ENCODE measurements at places on chromosomes 1 and 21.
A peak's percentile ranks its signal among the peaks of the same experiment; 100 is the strongest.

GRCh38 chr1:20059847-20060246 lies 10.1 kb upstream of the PLA2G5 start:
- DNase-seq: no peak

DNA sequence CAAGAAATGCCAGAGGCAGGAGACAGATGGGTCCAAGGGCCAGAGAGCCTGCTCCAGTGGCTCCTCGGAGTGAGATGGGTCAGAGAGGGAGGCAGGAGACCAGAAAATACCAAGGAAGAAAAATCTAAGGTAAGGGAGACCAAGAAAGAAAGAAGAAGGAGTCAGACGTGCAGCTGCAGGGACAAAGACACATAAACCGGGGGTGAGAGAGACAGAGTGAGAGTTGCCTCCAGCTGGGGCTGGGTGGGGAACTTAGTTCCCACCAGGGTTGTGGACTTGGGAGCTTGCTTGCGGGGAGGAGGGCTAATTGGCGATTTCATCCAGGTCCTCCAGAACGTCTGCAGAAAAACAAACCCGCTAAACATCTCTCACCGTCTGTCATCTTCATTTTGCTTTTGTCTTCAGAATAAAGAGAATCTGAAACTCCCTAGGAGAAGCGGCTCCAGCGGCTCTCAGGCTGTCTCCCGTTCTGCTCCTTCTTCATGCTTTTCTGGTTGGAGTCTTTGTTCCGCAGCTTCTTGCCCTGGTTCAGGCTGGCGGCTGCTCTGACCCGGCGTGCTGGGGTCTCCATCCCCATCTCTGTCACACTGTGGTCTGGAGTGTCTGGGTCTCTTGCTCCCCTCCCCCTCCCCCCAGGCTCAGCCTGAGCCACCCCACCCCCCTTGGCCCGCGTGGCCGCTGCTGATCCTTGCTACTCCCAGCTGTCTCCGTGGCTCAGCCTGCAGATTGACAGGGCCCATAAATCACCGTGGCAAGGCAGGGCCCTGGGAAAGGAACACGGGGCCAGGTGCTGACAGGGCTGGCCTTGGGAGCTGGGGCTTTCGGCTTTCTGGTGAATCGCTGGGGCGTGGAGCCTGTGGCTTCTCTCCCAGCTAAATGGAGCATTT lies 66.6 kb downstream of the UBIAD1 start:
- DNase-seq: no peak

DNA sequence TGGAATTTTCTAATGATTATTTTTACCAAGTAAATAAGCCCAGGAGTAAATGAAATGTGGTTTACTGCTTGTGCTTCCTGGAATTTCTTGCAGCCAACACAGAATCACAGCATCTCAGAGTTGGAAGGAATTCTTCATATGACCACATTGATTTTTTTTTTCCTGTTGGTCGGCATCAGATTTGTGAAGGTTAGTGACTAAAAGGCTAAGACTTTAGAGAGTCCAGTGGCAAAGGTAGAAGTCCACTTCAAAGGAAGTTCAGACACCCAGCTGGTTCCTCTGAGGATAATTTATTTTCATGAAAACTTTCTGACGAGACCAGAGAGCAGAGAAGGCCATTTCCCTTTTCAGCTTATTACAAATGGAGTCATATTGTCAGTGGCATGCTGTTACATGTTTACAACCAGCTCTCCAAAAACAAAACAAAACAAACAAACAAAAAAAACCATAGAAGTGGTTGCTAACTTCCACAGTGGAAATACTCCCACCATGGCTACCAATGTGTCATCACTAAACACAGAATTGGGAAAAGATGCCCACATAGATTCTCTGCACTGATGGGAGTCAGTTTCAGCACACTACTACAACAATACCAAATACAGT lies 77.2 kb upstream of the CDC42BPA start:
- no peak for DNase-seq

- DNase-seq: peak; percentile 87
Observed at GRCh38 chr1:37514350-37515184, at the start of gene MEAF6. MEAF6 (minus strand) TSS chr1:37514766; CDS start chr1:37514746, 20 bp downstream.

- no peak for DNase-seq
Observed at GRCh38 chr1:1166642-1167397, 6.9 kb upstream of the TTLL10 start.

- DNase-seq: no peak
Observed at GRCh38 chr1:193083365-193084088, 21.7 kb downstream of the GLRX2 start.

GRCh38 chr21:44701541-44701940 lies 4.6 kb downstream of the KRTAP10-12 start:
- DNase-seq: no peak

- no peak for DNase-seq
Observed at GRCh38 chr1:208083016-208083714, 161.0 kb downstream of the PLXNA2 start.

GRCh38 chr1:11514366-11514765 lies 35.4 kb downstream of the DISP3 start:
- DNase-seq: no peak

- no peak for DNase-seq
Observed at GRCh38 chr1:64960731-64961130, 5.6 kb downstream of the JAK1 start.

DNA sequence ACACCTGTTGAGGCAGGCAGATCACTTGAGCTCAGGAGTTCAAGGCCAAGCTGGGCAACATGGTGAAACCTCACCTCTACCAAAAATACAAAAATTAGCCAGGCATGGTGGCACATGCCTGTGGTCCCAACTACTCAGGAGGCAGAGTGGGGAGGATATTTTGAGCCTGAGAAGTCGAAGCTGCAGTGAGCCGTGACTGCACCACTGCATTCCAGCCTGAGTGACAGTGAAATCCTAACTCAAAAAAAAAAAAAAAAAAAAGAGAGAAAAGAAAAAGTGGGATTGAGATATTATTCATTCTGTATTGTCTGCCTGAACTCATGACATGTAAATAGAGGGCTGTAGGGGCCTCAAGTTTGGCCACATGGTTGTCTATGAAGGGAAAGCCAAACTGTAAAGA lies 37.3 kb downstream of the WNT2B start:
- no peak for DNase-seq

GRCh38 chr1:56417646-56418045 lies 161.7 kb downstream of the PLPP3 start:
- no peak for DNase-seq

DNA sequence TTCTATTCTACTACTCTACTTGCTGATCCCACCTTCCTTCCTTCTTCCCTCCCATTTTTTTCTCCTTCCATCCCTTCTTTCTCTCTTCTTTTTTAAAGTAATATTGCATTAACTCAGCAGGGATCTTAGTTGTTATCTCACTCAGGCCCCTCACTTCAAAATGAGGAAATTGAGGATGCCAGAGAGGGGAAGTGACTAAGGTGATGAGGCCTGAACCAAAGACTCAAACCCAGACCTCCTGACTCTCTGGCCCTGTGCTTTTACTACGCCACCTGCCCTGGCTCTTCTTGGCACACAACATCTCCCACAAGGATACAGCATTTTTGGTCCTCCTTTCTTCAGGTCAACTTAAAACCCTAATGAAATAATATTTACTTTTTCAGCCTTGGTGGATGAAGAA lies 151.7 kb upstream of the ZNF648 start:
- no peak for DNase-seq

- no peak for DNase-seq
Observed at GRCh38 chr1:204149635-204150565, 1.9 kb downstream of the ETNK2 start.

DNA sequence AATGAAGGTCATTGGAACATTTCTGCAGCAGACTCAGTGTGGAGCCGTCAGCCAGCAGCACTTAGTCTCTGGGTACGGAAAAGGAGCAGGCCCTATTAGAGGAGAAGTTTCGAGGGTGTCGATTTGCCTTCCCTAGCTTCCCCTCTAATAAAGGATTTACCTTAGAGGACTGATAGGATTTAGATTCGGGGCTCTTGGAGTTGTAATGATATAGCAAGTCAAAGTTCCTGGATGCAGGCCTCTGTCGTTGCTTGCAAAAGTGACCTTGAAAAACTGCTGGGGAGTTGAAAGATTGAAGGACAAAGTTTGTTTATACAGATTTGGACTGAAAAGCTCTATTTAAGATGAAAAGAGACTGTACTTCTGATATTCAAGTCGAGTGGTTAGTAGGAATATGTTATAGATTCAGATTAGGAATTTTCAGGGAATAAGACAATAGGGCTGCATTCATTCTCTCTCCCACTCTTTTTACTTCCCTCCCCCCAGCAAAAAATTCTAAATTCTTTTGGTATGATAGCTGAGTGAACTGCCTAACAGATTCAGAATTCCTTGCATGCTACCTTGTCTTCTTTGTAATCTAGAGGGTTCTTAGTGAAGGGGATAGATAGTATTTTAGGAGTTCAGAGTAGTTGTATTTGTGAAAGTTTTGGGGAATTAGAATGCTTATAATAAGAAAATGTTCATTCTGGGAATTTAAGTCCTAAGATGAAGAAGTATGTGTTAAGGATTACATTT lies 19.2 kb downstream of the NFYC start:
- DNase-seq: no peak

DNA sequence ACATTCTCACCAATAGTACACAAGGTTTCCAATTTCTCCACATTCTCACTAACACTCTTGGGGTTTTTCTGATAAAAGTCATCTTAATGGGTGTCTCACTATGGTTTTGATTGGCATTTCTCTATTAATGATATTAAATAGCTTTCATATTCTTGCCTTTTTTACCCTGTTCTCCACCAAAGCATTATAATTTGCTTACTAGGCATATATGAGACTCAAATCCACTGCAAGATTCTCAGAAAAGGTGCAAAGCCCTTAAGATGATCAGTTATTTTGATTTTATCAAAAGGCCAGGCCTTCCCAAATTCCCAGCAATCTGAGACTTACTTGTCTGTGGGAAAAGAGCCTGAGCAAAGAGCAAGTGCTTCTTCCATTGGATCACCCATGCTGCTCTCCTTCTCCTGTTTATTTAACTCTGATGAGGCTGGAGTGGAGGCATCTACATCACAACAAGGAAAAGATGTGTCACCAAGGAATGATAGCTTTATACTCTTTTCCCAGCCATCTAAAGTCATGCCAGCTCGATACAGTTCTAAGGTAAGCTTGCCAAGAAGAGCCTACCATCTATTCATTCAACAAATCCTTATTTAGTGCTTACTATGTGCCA lies 24.6 kb downstream of the CLSPN start:
- DNase-seq: no peak

DNA sequence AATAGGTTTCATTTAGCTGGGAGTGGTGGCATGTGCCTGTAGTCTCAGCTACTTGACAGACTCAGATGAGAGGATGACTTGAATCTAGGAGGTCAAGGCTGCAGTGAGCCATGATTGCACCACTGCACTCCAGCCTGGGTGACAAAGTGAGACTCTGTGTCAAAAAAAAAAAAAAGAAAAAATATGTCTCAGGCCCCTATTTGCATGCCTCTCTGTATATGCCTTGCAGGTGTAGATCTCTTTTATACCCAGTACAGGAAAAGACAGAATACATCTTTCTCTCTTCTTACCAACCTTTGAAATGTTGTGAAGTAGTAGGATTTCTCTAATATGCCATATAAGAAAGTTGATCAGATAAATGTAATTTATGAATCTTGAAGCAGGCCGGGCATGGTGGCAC lies 6.4 kb downstream of the CNR2 start:
- DNase-seq: no peak

DNA sequence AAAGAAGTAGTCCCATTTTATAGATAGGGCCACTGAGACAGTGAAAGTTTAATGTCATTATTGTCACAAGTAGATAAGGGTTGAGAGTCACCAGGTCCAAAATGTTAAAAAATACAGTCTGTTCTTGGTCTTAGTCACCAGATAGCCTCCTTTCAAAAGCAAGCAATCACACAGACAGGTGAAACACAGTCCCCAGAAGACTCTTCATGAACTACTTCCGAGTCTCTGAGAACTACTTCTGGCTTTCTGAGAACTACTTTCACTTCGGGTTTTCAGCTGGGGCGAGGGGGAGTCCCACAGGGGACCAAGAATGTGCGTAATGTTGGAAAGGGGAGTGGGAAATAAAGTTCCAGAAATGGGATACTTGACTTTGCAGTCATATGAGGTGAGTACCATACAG lies 143.2 kb downstream of the HHIPL2 start:
- DNase-seq: no peak

GRCh38 chr1:67298762-67299161 lies 8.9 kb upstream of the IL12RB2 start:
- DNase-seq: no peak

GRCh38 chr1:24692351-24692980 lies 49.4 kb downstream of the SRRM1 start:
- no peak for DNase-seq

GRCh38 chr1:192592517-192592916 lies 16.9 kb downstream of the RGS1 start:
- no peak for DNase-seq

DNA sequence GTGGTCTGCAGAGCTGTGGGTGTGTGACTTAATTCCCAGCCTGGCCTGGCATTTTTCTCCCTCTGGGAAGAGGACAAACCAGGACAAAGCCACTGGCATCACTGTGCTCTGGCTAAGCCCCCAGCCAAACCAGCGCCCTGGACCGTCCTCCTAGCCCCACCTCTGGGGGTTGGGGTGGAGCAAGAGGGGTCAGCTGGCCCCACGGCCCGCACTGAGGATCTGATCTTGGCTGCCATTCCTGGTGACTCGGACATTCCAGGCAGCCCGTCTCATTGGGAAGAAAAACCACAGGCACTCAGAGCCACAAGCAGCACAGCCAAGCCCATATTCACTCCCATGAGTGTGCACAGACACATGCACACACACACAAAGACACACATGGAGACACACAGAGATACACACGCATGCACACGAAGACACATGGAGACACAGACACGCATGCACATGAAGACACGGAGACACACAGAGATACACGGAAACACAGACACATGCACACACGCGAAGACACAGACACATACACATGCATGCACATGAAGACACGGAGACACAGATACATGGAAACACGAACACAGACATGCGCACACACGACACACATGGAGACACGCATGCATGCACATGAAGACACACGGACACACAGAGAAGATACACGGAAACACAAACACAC lies 2.3 kb upstream of the MXRA8 start:
- DNase-seq: no peak

DNA sequence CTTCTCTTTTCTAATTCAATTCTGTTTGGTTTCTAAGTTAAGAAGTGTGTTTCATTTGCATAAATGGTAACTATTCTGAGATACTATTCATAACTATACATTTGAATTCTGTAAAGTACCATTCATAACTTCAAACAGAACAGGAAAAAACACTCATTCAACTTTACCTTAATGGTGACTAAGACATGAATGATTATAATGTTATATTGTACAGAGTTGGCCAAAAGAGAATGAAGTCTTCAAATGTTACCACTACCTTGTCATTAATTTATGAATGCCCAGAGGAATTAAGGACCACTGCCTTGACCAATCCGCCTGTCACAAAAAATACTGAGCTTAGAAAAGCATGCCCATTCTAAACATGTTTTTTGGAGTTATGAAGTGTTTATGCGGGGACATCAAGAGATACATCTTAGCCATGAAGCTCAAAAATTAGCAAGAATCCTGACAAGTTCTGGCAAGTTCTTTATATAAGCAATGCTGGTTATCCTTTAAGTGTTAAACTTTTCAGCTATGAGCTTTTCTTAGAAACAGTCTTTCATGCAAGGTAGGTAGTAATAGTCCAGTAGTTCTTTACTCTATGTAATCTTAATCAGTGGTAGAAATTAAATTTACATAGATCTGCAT lies 7.9 kb downstream of the WASF2 start:
- no peak for DNase-seq

- DNase-seq: no peak
Observed at GRCh38 chr21:42563686-42564085, 50.0 kb downstream of the SLC37A1 start.

- DNase-seq: no peak
Observed at GRCh38 chr1:10877894-10878293, 81.4 kb upstream of the CASZ1 start.

GRCh38 chr1:53365437-53366063 lies 37.7 kb upstream of the LRP8 start:
- DNase-seq: peak; percentile 17

GRCh38 chr1:184315254-184315653 lies 71.6 kb upstream of the C1orf21 start:
- DNase-seq: no peak
